ENCODE measurements at places on chromosomes 4 and X.
A peak's percentile ranks its signal among the peaks of the same experiment; 100 is the strongest.

- no peak for DNase-seq
Measured at GRCh38 chr4:177227636-177228035, 82.0 kb upstream of the NEIL3 start.

GRCh38 chrX:8591501-8591900 is 126.9 kb downstream of the VCX3B start:
- DNase-seq: no peak

DNA sequence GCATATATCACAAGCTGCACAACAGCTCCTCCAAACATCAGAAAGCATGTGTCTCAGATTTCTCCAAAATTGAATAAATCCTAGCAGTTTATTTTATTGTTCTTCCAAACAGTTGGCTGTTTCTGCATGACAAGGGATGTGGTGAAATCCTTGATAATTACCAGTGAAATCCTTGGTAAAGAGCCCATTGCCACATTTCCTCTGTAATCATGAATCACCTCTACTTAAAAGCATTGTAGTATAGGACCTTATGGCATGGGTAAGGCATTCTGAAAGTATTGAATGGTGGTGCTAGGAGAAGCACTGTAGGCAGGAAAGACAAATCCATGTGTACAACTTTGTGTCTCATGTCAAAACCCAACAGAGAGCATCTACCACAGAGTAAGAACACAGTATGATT is 135.8 kb upstream of the NDST3 start:
- no peak for DNase-seq

- DNase-seq: no peak
Measured at GRCh38 chrX:111308039-111308438, 37.8 kb upstream of the CAPN6 start.

GRCh38 chr4:17448689-17449088 is 63.2 kb downstream of the QDPR start:
- peak; percentile 39 for DNase-seq

- no peak for DNase-seq
Measured at GRCh38 chrX:133837091-133837490, 148.3 kb downstream of the GPC3 start.

DNA sequence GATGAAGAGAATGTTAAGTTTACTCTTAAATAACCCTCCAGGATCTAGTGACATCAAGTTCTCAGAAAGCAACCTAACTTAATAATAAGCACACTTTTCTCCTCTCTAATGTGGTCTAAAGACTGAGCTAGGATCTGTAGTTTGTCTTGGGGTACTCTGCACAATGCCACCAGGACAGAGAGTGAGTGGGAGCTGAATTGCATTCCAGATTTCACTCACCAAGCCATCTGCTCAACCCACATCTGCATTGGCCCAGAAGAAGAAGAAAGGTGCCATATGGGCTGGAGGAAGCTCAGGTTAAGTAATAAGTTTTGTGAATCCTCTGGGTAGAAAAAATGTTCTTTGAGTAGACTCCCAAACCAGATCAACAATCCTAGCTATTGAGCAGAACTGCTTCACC is 384.6 kb downstream of the PPP3CA start:
- no peak for DNase-seq

- no peak for DNase-seq
Measured at GRCh38 chr4:16027114-16027513, 56.7 kb downstream of the PROM1 start.

GRCh38 chr4:17068392-17068791 is 169.9 kb upstream of the LDB2 start:
- no peak for DNase-seq
